AG09319 (cell line): ENCODE measurements at places on chromosomes 4 and X.

DNA sequence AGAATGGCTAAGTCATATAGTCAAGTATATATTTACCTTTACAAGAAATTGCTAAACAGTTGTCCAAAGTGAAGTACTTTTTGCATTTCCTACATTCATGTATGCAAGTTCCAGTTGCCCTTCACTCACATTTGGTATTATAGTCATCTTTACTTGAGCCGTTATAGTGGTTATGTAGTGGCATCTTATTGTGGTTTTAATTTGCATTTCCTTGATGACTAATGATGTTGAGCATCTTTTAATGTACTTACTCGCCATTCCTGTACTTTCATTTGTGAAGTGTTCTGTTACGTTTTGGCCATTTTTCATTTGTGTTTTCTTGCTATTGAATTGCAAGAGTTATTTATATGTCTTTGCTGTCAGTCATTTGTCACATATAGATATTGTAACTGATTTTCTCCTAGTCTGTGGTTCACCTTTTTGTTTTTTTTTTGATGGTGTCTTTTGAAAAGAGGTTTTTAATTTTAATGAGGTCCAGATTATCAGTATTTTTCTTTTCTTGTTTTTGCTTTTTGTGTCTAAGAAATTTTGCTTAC, 27.6 kb downstream of the ARFIP1 start:
- no peak for DNase-seq

DNA sequence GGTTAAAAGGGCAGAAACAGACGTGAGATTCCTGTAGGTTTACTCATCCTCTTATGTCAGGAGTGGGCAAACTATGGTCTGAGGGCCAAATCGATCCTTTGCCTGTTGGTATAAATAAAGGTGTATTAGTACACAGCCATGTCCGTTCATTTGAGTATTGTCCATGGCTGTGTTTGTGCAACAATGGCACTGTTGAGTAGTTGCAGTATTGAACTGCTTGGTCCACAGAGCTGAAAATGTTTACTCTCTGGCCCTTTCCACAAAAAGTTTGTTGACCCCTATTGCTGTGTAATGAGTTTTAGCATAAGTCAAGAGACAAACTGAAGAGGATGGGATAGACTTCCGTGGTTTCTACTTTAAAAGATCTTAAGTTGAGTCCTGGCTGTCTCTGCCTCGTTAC, 59.0 kb upstream of the MID1 start:
- DNase-seq: no peak

DNA sequence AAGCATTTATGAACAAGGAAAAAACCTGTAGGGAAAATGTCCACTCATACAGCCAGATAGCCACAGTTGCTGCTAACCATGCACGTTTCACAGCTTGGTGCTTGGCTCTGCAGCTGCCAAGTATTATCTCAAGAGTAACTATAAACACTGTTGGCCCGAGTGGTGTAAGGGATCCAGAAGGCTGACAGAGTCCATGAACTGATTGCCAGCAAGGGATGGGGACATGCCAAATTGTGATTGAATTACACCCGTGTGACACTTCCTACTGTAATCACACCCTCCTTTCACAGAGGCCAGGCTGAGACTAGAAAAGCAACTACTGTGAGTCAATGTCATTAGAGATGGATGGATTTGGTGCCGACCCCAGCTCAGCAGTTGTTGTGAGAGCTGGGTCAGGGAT, 223.9 kb upstream of the ANKRD50 start:
- DNase-seq: no peak

DNA sequence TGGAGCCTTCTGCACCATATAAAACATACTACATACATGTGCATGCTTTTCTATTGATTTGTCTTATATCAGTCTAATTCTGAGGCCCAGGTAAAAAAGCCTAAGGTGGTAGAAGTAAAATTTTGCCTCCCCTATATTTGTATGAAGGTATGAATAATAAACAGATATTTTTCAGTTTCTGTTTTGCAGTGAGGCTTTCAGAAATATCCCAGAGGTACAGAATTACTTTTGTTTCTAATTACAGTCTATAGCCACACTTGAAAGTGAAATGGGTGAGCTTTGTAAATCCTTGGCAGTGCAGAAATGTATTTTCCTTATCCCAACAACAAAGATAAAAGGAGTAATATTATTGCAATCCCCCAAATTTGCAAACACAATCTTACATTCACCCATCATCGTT, 59.5 kb downstream of the DDX60 start:
- no peak for DNase-seq

DNA sequence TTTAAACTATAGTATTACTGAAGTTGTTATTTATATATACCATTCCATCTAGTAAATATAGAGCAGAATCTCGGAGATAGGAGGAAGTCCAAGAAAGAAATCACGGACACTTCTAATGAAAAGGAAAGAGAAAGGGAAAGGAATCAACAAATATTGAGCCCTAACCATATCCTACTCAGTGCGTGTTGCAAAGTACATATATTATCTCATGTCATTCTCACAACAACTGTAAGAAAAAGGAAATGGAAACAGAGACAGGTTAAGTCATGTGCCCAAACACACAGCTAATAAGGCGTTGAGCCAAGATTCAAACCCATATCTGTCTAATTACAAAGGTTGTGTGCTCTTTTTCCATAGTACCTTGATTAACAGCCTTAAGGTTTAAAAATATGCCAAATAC, 16.0 kb downstream of the HTR2C start:
- DNase-seq: no peak

- no peak for DNase-seq
These were observed 92.5 kb downstream of the FAM13A start for GRCh38 chr4:88964450-88964849.

DNA sequence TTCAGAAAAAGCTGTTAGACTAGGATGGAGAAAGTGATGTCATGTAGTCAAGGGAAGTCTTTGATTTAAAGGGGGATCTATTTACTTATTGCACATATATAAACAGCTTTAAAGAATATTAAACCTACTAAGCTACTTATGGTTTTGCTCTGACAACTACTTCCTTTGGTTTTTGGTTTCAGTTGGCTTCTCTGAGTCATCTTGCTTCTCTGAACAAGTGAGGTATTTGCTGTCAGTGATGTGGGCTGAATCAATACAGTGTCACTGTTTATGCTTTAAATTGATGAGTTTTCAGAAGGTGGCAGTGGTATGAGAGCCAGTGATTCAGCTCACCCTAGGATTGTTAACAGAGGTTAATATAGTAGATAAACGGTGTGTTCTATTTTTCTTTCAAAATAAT, 75.1 kb downstream of the CEP44 start:
- DNase-seq: no peak

DNA sequence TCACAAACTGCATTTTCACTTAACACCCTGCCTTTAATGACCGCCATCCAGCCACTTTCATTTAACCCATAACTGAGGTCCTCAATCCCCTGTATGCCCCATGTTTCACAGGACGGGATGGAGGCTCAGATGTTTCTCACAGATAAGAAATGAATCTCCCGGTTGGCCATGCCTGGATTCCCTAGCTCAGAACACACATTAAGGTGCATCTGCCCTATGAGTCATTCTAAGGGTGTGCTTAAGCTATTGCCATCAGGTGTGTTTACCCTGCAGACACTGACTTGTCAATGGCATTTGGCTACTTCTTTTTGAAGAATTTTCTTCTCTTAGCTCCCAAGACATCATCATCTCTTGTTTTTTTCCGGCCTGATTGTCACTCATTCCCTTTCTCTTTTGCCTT, 222.6 kb upstream of the SMIM31 start:
- no peak for DNase-seq

- DNase-seq: no peak
These were observed 14.1 kb upstream of the TMEM131L start for GRCh38 chr4:153451911-153452657.

DNA sequence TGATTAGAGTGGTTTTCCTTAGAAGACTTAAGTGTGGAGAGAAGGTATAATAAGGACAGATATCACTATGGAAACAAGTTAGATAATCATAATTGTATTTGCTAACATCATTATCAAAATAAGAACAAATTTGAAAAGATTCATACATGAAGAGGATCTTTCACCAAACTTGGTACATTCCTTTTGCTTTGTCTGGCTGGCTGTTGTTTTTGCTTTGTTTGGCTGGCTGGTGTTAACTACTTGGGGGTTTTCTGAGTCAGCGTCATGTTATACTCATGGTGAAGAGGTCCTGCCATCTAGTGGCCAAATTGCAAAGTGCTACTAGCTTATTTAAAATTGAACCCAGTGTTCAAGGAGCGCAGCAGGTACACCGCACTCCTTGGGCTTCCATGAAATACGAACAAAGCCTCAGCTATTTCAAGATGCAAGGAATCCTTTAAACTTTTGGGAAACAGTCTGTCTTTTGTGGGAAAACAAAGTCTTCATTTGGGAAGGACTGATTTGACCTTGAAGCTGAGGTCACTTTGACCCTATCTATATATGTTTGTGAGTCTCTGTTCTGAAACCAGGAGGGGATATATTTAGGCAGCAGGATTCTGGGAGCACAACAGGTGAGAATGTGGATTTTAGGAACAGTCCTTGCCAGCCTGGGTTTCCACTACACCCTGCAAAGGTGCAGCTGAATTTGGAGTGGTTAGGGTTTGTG, 129.7 kb downstream of the PLS3 start:
- peak; percentile 54 for DNase-seq

- DNase-seq: no peak
These were observed 2182.9 kb upstream of the TENM3 start for GRCh38 chr4:180060159-180060889.

DNA sequence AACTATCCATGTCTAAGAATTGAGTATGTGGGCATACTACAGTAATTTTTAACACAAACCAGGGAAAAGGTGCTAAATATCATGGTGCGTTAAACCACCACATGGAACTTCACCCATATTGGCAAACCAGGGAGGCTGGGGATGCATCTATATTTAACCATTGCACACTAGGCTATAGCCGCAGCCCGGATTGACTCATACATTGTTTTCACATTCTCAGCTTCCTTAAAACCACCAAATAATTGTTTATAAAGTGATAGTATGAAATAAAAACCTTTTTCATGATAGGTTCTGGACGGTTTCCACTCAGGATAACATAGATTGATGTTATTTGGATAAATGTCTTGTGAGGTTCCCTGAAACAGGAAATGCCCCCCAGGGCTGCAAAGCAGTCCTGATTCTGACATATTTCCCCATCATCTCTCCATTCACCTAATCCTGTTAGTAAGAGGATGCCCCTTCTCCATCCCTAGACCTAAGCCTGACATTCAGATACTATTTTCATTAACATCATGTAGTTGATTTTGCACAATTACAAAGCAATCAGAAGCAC, 7.9 kb downstream of the COL25A1 start:
- DNase-seq: no peak
